COR-L47 (cell line): ENCODE measurements at places on chromosomes 16 and 17.

DNA sequence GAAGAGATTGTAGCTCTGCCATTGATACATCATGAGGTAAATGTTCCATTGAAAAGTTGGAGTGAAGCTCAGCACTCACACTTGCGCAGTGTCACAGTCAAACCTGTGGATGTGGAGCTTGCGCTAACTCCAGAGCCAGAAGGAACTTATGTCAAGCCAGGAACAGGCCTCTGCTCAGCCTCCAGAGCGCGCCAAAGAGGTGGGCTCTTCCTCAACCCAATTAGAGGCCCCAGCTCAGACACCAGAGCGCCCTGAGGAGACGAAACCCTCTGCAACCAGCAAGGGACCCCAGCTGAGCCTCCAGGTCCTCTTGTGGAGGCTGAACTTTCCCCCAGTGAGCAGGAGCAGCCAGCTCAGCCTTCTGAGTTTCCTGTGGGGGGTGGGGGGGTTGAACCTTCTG, 61.5 kb upstream of the FBXO47 start:
- DNase-seq: no peak

- DNase-seq: peak; percentile 34
These were observed 5.0 kb downstream of the TBKBP1 start for GRCh38 chr17:47698749-47699535.

GRCh38 chr16:25411396-25412081, 153.9 kb upstream of the ZKSCAN2 start:
- no peak for DNase-seq

- no peak for DNase-seq
These were observed 113.1 kb downstream of the ZFHX3 start for GRCh38 chr16:72934636-72935403.

DNA sequence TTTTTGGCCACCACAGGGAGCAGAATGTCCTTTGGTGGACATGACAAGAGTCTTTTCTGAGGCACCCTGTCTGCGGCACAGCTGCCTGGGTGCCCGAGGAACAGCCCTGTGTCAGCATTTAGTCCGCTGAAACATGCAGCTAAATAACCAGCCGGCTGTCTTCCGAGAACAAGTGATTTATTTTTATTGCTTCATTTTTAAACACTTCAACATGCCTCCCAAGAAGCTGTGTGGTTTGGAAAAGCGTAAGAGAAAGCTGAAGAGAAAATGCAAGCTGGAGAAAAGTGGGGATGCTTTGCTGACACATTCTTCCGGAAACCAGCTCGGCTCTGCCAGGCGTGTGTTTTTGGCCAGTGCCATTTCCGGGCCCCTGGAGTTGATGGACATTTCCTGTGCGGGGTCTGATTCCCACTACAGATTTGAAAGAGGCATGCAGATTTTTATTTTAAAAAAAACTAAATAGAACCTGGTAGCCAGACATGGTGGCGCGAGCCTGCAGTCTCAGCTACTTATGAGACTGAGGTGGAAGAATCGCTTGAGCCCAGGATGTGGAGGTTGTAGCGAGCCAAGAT, 94.7 kb downstream of the SEC14L1 start:
- DNase-seq: no peak

DNA sequence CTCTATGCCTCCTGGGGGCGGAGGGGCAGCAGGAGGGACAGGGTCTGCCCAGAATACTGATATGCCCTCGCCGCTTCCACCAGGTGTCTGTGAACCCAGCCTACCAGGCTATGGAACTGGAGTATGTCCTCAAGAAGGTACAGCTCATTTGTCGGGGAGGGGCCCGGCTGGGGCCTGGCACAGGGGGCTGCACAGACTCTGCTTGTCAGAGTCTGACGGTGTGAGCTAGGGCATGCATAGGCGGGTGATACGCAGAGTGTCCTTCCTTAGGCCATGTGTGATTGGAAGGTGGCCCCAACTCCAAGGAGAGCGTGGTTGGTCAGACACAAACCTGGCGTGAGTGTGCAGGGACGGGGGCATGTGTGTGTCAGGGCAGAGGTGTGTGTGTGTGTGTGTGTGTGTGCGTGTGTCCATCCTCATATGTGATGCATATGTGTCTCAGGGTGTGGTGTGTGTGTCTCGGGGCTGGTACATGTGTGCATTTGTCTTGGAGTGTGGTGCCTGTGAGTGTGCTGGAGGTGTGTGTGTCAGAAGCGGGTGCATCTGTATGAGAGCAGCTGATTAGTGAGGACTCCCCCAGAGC, 7.0 kb downstream of the CHAD start:
- DNase-seq: no peak

GRCh38 chr16:46961373-46962353, 11.8 kb downstream of the DNAJA2 start:
- no peak for DNase-seq
